Colonic mucosa (tissue), 4 donors: ENCODE measurements at places on chromosomes 5 and 9. TPM values are rescaled to one million over a fixed set of nuclear protein-coding genes. Genes with fewer than 3 reads are reported as not detected.
A peak's percentile ranks its signal among the peaks of the same experiment; 100 is the strongest.

DNA sequence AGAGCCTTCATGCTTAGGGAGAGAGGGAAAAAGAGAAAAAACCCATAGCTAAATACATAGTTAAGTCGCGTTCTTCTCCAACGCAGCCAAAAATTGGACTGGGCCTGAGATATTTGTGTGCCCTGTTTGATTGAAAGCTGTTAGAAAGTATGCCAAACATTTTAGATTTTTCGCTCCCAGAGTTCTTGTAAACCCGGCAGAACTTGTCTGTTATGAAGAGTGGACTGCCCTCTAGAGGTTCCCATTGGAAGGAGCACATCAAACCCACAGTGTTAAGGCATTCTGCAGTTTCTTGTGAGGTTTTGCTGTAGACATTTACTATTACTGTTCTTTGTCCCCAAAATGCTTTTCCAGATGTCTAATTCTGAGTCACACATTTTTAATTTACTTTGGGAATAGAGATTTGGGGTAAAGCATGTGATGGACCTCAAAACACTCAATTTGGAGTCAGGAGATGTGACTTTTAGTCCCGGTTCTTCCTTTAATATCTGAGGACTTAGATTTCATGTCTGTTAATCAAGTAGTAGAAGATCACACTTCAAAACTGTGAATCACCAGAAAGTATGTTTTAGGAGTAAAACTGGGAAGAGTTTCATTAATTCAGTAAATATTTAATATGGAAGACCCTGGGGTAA is 96.6 kb downstream of the PCSK1 start:
- H3K36me3 ChIP-seq = no peaks in the 10 kb centered on the region
- peak; percentile 88 for DNase-seq
- H3K4me3 ChIP-seq = no peak overlapping the region
- no peaks in the 10 kb centered on the region for H3K27me3 ChIP-seq

DNA sequence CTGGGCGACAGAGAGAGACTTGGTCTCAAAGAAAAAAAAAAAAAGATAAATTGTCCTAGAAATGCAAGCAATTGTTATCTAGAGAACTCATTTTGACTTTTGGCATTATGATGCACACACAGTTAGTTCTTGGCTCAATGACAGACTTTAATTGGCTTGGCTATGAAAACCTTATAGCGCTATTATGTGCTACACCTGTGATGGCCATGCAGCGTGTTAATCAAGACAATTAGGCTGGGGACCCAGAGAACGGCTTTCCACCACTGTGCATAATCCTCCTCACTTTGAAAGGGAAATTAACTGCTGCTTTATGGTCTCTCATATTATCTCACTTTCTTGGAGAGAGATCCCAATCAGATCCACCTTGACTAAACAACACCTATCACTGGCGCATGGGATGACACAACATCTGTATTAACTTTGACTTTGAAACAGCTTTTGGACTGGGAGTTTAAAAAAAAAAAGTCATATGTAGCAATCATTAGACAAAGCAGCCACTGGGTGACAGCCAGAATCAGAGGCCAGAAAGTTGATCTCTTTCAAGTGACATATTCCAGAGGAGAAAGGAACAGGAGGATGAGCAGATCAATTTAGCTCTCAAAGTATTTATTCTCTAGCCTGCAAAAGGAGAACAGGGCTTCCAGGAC is 132.5 kb downstream of the PPP2R2B start:
- no peak for DNase-seq
- no peaks in the 10 kb centered on the region for H3K36me3 ChIP-seq
- no peaks in the 10 kb centered on the region for H3K27me3 ChIP-seq
- no peaks in the 10 kb centered on the region for H3K4me1 ChIP-seq
- no peak overlapping the region for H3K4me3 ChIP-seq
- H3K27ac ChIP-seq = no peak overlapping the region

DNA sequence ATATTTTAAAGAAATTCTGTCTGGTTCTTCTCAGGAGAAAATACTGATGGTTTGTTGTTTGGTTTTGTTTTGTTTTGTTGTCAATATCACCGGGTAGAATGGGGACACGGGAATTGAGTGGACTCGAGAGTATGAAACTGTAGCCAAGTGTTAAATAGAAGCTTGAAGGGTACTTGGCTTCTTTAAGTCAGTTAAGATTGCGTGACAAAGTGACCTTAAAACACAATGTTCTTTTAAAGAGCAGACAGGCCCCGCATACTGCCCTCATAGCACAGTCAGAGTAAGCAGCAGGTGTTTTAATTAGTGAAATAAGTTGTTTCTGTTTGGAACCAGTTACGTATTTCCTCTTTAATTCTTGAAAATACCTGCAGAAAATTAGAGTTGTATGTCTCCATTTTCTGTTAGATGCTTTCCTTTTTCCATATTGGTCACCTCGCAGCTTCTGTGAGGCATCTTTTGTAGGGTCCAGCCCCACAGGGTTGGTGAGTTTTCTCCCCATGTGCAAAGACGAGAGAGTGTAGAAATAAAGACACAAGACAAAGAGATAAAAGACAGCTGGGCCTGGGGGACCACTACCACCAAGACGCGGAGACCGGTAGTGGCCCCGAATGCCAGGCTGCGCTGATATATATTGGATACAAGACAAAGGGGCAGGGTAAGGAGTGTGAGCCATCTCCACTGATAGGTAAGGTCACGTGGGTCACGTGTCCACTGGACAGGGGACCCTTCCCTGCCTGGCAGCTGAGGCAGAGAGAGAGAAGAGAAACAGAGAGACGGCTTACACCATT is 9.6 kb downstream of the TRIP13 start:
- no peak for DNase-seq
- H3K27me3 ChIP-seq = no peaks in the 10 kb centered on the region
- no peaks in the 10 kb centered on the region for H3K4me1 ChIP-seq
- H3K4me3 ChIP-seq = no peak overlapping the region

DNA sequence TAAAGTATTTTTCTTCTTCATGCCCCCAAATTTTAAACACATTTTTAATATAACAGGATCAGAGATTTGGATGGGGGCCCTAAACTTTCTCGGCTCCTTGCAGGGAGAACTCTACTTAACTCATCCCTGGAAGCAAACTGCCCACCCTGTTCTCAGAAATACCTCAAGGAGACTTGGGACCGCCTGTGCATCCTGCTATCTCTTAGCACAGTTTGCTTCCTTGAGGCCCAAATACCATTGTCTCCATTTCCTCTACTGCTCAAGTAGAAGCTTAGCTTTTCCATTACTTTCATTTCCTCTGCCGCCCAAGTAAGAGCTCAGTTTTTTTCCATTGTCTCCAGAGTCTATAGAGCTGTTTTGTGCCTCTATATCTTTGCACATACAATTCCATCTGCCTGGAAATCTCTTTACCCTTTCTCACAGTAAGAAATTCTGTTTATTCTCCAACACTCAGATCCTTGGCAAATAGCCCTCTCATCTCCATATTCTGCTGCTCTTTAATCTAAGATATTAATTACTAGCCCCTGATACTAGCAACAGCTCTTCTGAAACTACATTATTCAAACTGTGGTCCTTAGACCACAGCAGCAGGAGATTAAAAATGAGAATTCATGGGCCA is 137.8 kb downstream of the CEMIP2 start:
- H3K4me3 ChIP-seq = no peak overlapping the region
- no peaks in the 10 kb centered on the region for H3K36me3 ChIP-seq
- no peaks in the 10 kb centered on the region for H3K4me1 ChIP-seq
- no peaks in the 10 kb centered on the region for H3K27me3 ChIP-seq
- no peak overlapping the region for H3K27ac ChIP-seq
- no peak for DNase-seq

GRCh38 chr9:17906176-17906840 is 327.4 kb downstream of the SH3GL2 start:
- peak overlapping the region; percentile 76 for H3K27ac ChIP-seq
- H3K4me1 ChIP-seq = no peaks in the 10 kb centered on the region
- peak; percentile 72 for DNase-seq
- peaks cover 6% of the 10 kb centered on the region for H3K27me3 ChIP-seq
- H3K36me3 ChIP-seq = no peaks in the 10 kb centered on the region

- H3K27ac ChIP-seq = no peak overlapping the region
- no peaks in the 10 kb centered on the region for H3K4me1 ChIP-seq
- no peaks in the 10 kb centered on the region for H3K36me3 ChIP-seq
- H3K27me3 ChIP-seq = no peaks in the 10 kb centered on the region
- no peak overlapping the region for H3K4me3 ChIP-seq
- no peak for DNase-seq
These were observed 348.5 kb downstream of the BNC2 start for GRCh38 chr9:16521868-16522411.

DNA sequence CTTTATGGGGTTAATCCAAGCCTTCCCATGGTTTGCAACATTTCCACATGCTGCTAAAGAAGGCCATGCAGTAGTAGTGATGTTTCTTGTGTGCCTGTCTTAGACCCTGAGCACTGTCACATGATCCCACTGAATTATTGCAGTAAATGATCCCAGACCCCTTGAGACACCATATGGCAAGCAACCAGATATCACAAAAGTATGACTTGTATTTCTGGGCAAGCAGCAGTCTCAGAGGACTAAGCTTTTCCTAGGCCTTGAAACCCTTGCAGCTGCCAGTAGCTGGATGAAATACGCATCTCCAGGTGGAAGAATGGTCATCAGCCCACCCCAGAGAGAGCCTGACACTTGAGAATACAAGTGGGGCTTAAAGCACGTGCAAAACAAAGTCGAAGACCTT is 41.8 kb downstream of the CDO1 start:
- H3K4me3 ChIP-seq = no peak overlapping the region
- H3K27ac ChIP-seq = no peak overlapping the region
- no peaks in the 10 kb centered on the region for H3K4me1 ChIP-seq
- no peaks in the 10 kb centered on the region for H3K36me3 ChIP-seq
- DNase-seq = no peak

GRCh38 chr5:67222243-67223025 is 25.8 kb upstream of the CD180 start:
- no peaks in the 10 kb centered on the region for H3K27me3 ChIP-seq
- H3K4me1 ChIP-seq = peaks cover 2% of the 10 kb centered on the region
- peak overlapping the region; percentile 12 for H3K27ac ChIP-seq
- no peak for DNase-seq
- H3K4me3 ChIP-seq = no peak overlapping the region

DNA sequence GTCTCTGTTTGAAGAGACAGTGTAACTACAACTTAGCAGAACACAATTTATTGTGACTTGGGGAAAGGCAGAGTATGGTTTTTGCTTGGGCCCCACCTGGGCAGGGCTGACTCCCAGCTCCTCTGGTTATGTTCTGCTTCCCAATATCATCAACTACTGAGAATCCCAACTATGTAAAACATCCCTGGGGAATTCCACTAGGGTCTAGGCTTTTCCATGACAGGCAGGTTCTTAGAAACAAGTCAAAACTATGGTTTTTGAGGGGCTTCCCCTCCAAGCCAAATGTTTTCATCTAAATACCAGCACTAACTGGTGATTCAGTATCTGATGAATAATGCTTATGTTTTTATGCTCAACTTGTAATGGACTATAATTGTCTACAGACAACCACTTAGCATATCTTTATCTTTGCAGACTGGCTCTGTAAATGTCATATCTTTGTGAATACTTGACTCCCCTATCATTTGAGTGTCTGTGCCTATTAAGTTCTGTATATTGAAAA is 409.5 kb downstream of the PDE4D start:
- DNase-seq = no peak
- H3K27me3 ChIP-seq = no peaks in the 10 kb centered on the region
- H3K27ac ChIP-seq = no peak overlapping the region
- no peak overlapping the region for H3K4me3 ChIP-seq

GRCh38 chr5:58255386-58255785 is 204.5 kb downstream of the PLK2 start:
- no peaks in the 10 kb centered on the region for H3K4me1 ChIP-seq
- no peaks in the 10 kb centered on the region for H3K36me3 ChIP-seq
- no peak overlapping the region for H3K27ac ChIP-seq
- no peaks in the 10 kb centered on the region for H3K27me3 ChIP-seq
- no peak overlapping the region for H3K4me3 ChIP-seq

GRCh38 chr5:149740341-149740740 is 10.2 kb downstream of the PPARGC1B start:
- no peaks in the 10 kb centered on the region for H3K4me1 ChIP-seq
- no peak for DNase-seq
- H3K27ac ChIP-seq = no peak overlapping the region
- H3K27me3 ChIP-seq = no peaks in the 10 kb centered on the region

DNA sequence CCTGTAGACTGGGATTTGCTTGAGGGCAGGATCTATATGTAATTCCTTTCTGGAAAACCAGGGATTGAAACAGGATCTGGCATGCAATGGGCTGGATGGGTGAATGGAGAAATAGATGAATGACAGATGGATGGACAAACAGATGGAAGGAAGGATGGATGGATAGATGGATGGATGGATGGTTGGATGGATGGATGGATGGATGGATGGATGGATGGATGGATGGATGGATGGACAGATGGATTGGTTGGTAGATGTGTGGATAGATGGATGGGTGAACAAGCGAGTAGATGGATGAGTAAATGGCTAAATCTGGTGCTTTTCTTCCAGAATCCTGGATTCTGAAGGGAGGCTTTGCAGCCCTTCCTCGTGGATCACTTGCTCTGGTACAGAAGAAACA is 162.5 kb upstream of the SMIM23 start:
- DNase-seq = no peak
- no peaks in the 10 kb centered on the region for H3K27me3 ChIP-seq
- no peak overlapping the region for H3K27ac ChIP-seq
- no peak overlapping the region for H3K4me3 ChIP-seq

DNA sequence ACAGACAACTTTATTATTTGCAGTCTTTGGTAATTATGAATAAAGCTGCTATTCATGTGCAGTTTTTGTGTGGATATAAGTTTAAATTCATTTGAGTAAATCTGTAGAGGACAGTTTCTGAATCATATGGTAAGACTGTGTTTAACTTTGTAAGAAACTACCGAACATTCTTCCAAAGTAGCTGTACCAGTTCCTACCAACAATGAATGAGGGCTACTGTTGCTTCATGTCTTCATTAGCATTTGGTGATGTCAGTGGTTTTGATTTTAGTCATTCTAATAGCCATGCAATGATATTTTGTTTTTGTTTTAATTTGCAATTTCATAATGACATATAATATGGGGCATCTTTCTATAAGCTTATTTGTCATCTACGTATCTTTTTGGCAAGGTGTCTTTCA is 501.3 kb upstream of the RORB start:
- no peak overlapping the region for H3K27ac ChIP-seq
- DNase-seq = no peak
- no peaks in the 10 kb centered on the region for H3K27me3 ChIP-seq
- no peak overlapping the region for H3K4me3 ChIP-seq

DNA sequence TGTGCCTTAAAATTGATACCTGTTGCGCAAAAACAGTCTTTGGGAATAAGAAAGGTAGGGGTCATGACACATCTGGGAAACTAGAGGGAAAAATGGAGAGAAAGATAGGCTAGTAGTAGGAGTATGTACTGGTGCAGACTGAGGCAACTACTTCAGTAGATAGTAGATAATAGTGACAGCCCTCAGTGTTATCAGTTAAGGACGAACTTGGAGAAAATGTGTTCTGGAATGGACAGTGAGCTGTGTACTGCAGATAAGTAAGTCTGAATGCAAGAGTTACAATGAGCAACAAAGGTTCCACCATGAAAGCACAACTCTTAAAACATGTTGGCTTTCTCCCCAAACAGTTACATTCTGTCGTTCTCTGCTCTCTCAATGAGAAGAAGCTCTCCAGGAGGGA is 6.5 kb upstream of the INSL6 start:
- no peaks in the 10 kb centered on the region for H3K4me1 ChIP-seq
- no peak overlapping the region for H3K4me3 ChIP-seq
- DNase-seq = no peak

- H3K27ac ChIP-seq = no peak overlapping the region
- H3K36me3 ChIP-seq = no peaks in the 10 kb centered on the region
- no peak for DNase-seq
- no peaks in the 10 kb centered on the region for H3K4me1 ChIP-seq
- H3K4me3 ChIP-seq = no peak overlapping the region
These were observed 229.2 kb downstream of the SPOCK1 start for GRCh38 chr5:137269946-137270345.

PHF24 gene
- not detected for total RNA-seq

FOXD4L6 gene
- not detected for total RNA-seq

ERBIN gene
- 69.3 TPM for total RNA-seq

INSL4 gene
- total RNA-seq = not detected

RASGRF2 gene
- total RNA-seq = 2.8 TPM

C9orf153 gene
- not detected for total RNA-seq

DMRTA1 gene
- 1.2 TPM for total RNA-seq
